ENCODE measurements at places on chromosomes 12 and 14.

DNA sequence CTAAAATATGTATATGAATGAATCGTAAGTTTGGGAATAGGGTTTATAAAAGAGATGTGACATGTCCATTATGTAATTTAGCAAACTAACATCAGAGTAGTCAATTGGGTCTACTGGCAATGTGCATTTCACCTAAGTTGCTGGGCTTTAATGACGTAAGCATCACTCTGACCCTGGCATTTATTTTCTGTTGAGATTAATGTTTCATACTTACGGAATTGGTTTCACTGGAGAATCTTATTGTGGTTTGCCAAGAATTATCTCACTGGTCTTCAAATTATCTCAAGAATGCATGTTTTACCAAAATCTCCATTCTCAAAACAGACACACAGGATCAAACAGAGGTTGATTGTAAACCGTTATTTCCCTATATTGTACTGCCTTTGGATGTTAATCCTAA lies 437.1 kb downstream of the NPAS3 start:
- DNase-seq: no peak

DNA sequence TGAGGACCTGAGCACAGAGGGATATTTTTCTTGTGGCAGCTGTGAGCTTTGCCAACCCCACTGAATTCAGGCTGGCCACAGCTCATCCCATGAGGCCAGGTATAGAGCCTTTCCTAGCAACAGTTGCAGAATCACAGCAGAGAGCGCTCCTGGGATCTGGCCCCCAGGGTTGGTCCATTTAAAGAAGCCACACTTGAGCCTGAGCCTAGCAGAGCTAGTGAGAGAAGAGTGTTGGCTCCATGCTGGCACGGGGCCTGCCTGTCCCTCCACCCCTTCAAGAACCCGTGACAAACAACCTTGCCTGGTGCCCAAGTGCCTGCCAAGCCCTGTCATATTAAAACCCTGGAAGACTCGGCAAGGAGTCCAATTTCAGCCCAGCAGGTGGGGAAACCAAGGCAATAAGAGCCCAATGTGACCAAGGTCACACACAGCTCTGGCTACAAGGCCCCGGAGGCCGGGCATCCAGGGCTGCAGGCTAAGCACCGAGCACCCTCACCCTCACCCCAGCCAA lies 91.6 kb downstream of the LRRC74A start:
- DNase-seq: peak; percentile 94

DNA sequence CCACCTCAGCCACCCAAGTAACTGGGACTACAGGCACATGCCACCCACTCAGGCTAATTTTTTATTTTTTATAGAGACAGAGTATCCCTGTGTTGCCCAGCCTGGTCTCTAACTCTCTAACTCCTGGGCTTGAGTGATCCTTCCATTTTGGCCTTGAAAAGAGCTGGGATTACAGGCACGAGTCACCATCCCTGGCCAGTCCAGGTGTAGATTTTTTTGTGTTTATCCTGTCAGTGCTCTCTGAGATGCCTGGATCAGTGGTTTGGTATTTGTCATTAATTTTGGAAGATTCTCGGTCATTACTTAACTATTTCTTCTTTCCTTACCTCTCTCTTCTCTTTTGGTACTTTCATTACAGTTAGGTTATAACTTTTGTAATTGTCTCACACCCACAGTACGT lies 5.3 kb upstream of the HIF1A start:
- no peak for DNase-seq

DNA sequence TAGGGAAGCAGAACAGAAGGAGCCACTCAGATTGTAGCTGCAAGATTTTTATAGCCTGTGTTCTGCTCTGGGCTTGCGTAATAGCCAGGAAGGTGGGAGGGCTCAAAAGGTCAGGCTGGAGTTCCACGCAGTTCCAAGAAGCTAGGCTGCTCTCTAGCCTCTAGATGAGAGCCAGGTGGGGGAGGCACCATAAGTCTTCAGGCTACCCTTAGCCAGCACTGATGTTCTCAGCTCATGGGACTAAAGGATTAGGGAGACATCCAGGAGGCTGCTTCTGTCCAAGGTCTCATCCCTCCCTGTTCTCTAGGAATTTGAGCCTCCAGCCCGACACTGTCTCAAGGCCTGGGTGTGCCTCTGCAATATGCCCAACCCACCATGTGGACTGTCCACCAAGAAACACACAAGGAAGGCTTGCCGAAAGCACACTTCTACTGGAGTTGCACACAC lies 1.7 kb downstream of the LMBR1L start:
- no peak for DNase-seq

DNA sequence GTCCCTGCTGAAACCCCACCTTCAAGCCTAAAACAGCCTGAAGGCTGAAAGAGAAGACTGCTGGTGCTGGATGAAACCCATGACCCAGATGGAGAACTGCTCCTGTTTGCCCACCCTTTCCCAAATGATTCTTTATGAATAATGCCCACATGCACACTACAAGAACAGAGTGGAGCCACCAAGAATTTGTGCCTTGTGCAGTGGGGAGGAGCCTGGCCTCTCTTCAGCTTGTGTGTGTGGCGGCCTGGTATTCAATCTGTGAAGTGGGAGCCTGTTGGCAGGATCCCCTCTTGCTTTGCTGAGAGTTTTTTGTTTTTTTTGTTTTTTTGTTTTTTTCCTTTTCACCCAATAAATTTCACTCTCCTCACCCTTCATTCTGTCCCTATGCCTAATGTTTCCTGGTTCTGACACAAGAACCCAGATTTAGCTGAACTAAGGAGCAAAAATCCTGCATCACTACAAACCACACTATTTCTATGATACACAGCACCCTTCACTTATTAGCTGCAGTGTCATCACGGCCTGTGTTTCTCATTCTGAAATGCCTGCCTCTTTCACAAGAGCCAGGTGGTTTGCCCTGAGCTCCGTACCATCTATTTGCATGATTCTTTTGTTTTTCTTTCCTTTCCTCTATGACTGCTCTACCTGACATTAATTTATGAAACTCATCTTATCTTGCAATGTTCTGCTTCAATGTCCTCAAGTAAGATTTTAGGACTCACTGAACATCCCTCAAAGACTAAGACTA lies 585.5 kb upstream of the ATXN7L3B start:
- no peak for DNase-seq

DNA sequence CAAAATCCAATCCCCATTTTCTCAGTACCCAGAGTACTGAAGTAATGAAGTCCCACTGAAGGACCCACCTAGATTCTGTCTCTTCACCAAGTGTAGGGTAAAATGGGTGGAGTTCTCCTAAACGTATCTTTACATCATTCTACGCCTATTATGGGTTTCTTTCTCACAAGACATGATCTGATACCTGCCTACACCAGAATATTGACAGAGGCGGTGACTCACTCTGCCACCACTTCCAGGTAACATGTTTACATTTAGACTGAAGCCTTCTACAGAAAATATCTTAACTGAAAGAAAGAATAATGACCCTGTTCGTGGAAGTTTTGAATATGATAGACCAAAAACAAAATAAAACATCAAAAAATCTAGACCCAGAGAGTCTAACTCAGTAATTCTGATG lies 89.8 kb downstream of the BTG1 start:
- DNase-seq: no peak

DNA sequence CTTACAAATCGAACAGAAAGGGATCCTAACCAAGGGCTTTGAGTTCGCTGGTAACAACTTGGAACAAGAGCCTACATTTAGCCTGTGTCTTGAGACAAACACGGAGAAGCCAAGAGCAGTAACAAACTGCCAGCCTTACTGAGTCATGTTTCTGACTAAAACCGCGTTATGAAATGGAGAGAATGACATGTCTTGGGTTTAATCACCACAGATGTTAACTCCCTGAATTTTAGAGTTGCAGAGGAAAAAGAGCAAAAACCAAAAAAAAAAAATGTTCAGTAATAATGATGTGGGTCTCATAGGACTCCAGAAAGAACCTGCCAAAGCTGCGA lies 1.0 kb downstream of the BLTP3B start:
- no peak for DNase-seq

- no peak for DNase-seq
Measured at GRCh38 chr12:130201037-130201436, 38.8 kb downstream of the FZD10 start.

DNA sequence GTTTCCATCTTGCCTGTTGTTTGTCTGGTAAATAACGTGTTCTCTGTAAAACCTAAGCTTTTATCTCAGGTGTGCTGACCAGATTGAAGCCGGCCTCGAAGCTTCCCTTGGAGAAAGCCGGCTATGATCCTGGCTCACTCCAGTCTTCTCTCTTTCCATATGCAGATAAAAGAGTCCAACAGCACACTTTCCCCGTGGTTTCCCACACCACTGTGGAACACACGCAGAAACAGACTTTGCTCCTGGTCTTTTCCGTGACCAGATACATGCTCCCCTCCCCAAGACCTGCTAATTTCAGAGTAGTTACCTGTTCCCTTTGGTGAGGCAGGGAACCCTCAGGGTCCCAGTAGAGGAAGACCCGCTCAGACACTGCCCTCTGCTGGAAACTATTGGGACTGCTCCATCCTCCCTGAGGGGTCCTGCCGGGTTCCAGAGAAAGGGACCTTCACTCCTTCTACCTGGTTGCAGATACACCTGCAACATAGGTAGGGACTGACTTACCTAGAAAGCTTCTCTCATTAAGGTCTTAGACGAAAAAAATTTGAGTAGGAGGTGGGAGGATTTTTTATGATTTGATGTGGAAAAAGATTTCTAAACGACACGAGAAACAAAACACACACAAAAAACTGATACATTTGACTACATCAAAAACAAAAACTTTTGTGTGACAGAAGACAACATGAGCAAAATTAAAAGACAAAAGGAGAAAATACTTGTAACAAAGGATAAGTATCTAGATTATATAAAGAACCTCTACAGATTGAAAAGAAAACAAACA lies 415.4 kb upstream of the CCDC196 start:
- DNase-seq: peak; percentile 54

GRCh38 chr14:94392510-94392935 lies 4.1 kb upstream of the SERPINA1 start:
- DNase-seq: no peak

DNA sequence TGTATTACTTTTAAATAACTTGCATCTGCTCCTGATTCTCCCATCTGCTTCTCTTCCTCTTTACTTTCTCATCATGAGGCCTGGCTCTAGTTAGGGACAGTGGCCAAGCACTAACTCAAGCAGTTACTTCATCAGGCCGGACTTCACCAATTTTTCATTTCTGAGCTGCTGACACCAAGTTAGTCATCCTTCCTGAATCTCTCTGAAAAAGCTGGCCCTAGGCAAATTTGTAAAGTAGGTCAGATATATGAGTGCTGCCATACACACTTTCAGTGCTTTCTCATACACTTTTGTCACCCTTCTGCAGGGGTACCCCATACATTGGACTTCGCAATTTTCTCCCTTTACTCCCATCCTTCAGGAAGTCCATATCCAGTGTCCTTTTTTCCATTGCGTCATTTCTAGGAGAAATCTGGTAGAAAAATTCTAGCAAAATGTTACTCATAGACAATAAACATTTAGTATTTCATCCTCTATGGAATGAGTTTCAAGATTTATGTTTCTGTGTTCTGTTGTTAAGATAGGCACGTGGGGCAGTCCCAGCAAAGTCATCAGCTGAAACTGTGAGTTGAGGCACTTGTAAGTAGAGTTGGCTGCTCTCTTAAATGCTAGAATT lies 276.8 kb upstream of the TMPO start:
- DNase-seq: no peak

GRCh38 chr12:116429826-116430360 lies 129.3 kb upstream of the MAP1LC3B2 start:
- DNase-seq: no peak

DNA sequence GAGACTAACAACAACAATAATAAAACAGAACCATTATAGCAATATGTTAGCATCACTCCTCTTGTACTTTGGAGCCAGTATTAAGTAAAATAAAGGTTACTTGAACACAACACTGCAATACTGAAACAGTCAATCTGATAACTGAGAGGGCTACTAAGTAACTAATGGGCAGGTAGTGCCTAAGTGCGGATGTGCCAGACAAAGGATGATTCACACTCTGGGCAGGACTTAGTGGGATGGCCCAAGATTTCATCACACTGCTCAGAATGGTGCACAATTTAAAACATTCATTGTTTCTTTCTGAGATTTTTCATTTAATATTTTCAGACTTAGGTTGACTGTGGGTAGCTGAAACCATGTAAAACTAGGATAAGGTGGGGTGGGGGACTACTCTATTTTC lies 131.9 kb upstream of the CAND1 start:
- DNase-seq: no peak

DNA sequence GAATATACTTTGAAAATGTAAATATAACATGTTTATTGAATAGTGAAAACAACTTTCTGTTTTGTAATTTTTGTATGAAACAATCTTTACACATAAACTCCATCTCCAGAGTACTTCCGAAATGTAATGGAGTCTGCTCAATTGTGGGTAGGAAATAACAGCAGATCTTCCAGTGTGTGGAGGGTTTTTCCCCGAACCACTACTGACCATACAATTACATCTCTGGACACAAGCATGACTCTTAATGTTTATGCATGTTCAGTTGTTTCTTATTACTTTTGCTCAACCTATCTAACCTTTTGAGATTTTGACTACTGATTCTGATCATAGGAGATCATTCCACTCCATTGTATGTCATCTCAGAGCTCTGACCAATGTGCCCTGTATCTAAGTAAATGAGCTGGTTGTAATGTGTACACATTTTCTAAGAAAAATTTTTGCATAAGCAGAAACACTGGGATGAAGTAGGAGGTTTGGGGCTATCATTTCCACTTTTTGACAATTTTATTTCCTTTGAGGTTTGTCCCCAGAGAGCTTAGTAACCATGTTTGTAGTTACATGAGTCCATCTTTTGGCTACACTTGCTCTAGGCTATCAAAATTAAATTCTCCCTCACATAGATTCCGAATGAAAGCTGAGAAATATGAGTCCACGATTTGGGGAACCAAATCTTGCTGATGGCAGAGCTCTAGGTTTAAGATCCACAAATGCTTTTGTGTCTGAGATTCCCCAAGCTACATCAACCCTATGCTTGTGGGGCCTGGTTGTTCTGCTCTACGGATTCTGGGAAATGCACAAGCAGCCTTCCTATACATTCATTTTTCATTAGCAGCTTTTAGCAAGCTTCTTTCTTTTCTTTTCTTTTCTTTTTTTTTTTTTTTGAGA lies 21.4 kb upstream of the CLEC4D start:
- DNase-seq: no peak

- no peak for DNase-seq
Measured at GRCh38 chr12:110123919-110124268, 263 bp upstream of the IFT81 start.

- no peak for DNase-seq
Measured at GRCh38 chr12:8664228-8664913, 1.7 kb upstream of the MFAP5 start.

DNA sequence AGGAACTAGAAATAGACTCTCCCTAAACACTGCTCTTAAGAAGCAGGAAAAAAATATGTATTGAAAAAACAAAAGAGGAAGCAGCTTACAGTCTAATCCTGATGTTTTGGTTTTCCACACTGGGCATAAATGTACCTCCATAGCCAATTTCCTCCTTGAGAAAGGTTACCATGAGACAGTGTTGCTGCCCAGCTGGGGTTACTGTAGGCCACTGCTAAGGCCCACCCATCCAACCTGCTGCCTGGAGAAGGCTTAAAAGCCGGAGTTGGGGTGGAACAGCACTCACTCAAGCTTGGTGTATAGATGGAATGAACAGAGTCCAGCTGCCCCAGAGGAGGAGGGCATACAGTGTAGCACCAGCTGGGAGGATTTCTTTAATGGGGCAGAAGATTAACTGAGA lies 41.1 kb downstream of the ERG28 start:
- no peak for DNase-seq

GRCh38 chr14:103550451-103551337 lies 11.8 kb downstream of the BAG5 start:
- peak; percentile 74 for DNase-seq

- no peak for DNase-seq
Measured at GRCh38 chr12:88698471-88698870, 118.2 kb upstream of the KITLG start.
